Kidney (tissue), 22 donors: ENCODE measurements at places on chromosomes 1 and 21. TPM values are rescaled to one million over a fixed set of nuclear protein-coding genes. Genes with fewer than 3 reads are reported as not detected.

- no peaks in the 10 kb centered on the region for H3K36me3 ChIP-seq
- peak overlapping the region; percentile 59 for H3K4me3 ChIP-seq
- DNase-seq = no peak
- H3K27ac ChIP-seq = peak overlapping the region; percentile 94
Measured at GRCh38 chr1:85199667-85200462, 951 bp downstream of the SYDE2 start.

- H3K4me3 ChIP-seq = no peak overlapping the region
- peaks cover 3% of the 10 kb centered on the region for H3K4me1 ChIP-seq
- H3K27ac ChIP-seq = no peak overlapping the region
Measured at GRCh38 chr1:231045286-231045685, 5.2 kb upstream of the FAM89A start.

- no peak for DNase-seq
- no peak overlapping the region for H3K4me3 ChIP-seq
- H3K4me1 ChIP-seq = no peaks in the 10 kb centered on the region
- H3K27me3 ChIP-seq = no peaks in the 10 kb centered on the region
Measured at GRCh38 chr21:42640486-42640885, 12.9 kb upstream of the PDE9A start.

- H3K27me3 ChIP-seq = no peaks in the 10 kb centered on the region
- no peaks in the 10 kb centered on the region for H3K36me3 ChIP-seq
- no peak overlapping the region for H3K27ac ChIP-seq
- no peak overlapping the region for H3K4me3 ChIP-seq
Measured at GRCh38 chr1:33501309-33501708, 28.9 kb downstream of the ZSCAN20 start.

DNA sequence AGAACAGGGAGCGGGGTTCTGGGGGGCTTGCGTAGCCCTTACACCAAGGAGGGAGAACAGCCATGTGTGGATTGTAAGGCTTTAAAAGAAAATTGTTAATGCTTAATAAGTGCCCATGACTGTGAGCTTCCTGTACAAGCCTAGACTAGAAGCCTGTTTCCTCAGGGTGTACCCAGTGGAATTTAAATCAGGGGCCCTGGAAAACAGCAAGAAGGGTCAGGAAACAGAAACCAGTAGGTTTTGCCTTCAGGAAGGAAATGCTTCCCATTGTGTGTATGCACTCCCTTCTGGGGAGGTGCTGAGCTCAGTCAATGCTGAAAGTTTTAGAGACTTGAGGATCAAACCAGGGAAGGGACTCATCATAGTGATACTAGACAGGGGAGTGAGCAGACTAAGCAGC is 12.7 kb downstream of the UTP11 start:
- H3K36me3 ChIP-seq = peaks cover 32% of the 10 kb centered on the region
- no peak overlapping the region for H3K4me3 ChIP-seq
- DNase-seq = no peak
- no peaks in the 10 kb centered on the region for H3K27me3 ChIP-seq

PATJ gene
- 98.0 TPM for total RNA-seq

DNA sequence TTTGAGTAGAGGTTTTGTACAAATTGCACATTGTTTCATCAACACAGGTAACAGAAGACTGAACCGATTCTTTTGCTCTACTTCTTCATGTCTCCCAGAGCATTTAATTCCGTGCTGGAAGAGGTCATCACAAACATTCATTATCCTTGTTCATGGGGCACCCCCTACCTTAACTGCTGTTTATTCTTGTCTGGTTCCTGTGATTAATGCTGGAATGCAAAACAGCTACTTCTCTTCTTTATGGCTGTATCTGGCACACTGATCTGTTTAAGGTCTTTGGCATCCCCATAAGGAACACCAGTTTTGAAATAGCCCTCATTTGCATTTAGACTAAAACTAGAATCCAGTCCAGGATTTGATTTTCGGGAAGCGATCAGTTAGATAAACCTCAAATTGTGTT is 42.2 kb downstream of the NTNG1 start:
- H3K27ac ChIP-seq = no peak overlapping the region
- no peak overlapping the region for H3K4me3 ChIP-seq
- no peak for DNase-seq

RNU1-1 gene
- 8,605 TPM for total RNA-seq

DNA sequence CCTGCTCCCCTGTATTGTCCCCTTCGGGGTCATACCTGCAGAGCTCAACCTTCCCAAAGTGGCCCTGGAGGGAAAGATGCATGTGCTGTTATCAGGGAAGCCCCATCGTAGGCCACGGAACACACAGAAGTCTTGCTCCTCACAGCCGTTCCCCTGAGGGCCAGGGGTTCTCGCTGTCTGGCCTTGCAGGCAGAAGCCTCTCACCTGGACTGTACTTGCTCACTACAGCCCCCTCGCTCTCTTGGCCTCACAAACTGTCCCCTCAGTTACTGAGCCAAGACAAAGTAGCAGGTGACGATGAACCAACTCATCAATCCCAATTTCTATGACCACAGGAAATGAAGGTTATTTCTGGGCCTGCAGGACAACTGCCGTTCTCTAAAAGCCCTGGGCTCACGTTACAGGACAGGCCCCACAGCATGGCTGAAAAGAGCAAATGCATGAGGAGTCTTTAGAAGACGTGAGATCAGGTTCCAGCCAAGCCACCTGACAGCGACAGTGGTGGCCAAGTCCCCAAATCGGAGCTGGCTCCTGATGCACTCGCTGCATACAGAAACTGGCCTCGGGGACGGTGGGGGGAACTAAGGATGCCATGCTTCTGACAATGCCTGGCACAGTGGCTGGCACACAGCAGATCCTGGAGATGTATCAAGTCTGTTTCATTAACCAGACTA is 95.0 kb downstream of the RAVER2 start:
- H3K4me1 ChIP-seq = no peaks in the 10 kb centered on the region
- no peak overlapping the region for H3K4me3 ChIP-seq
- H3K27ac ChIP-seq = no peak overlapping the region
- peaks cover 8% of the 10 kb centered on the region for H3K36me3 ChIP-seq
- DNase-seq = peak; percentile 46

DNA sequence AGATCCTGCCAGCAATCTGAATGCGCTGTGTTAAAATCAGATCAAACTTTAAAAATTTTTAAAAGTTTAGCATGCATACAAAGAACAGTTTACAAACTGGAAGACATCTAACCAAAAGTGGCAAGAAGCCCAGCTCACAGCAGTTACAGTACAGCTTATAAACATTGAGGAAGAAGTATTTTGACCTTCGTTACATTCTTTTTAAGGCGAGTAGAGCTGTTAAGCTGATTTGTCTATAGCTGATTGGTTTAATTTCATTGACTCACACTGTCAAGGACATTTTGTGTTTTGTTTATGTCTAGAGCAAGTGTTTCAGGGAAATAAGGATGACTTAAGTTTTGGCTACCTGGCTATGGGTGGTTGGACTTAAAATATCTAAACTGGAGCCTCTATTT is 3.0 kb upstream of the PGM1 start:
- no peak for DNase-seq
- no peak overlapping the region for H3K4me3 ChIP-seq
- no peak overlapping the region for H3K27ac ChIP-seq

DNA sequence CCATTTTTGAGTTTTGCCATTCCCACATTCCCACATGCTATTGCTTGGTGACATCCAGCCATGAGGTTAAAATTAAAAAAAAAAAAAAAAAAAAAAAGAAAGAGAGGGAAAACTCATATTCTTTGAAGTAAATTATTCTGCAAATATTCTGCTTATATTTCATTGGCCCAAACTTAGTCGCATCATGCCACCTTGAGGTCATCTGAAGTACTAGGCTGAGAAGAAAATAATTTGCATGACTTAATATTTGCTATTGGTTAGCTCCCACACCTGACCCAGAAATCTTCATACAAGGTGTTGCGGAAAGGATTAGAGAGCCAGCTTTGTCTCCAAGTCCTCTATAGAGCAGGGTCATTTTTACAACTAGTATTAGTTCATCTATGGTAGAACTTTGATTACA is 2206.0 kb downstream of the MRPL39 start:
- H3K27me3 ChIP-seq = no peaks in the 10 kb centered on the region
- no peak overlapping the region for H3K4me3 ChIP-seq
- DNase-seq = no peak
- no peaks in the 10 kb centered on the region for H3K36me3 ChIP-seq

GRCh38 chr1:231139125-231139649 is 22.7 kb upstream of the TRIM67 start:
- H3K4me1 ChIP-seq = peaks cover 8% of the 10 kb centered on the region

USP25 gene
- total RNA-seq = 51.6 TPM

- no peak overlapping the region for H3K27ac ChIP-seq
- no peak for DNase-seq
- no peaks in the 10 kb centered on the region for H3K27me3 ChIP-seq
- peaks cover 7% of the 10 kb centered on the region for H3K4me1 ChIP-seq
- no peak overlapping the region for H3K4me3 ChIP-seq
Measured at GRCh38 chr1:150295476-150295875, 1.8 kb downstream of the MRPS21 start.

GRCh38 chr21:30072496-30072895 is 94.1 kb downstream of the CLDN17 start:
- no peaks in the 10 kb centered on the region for H3K36me3 ChIP-seq
- no peaks in the 10 kb centered on the region for H3K27me3 ChIP-seq
- no peaks in the 10 kb centered on the region for H3K4me1 ChIP-seq
- peak; percentile 43 for DNase-seq

GRCh38 chr21:28899744-28900143 is 92.9 kb downstream of the LTN1 start:
- H3K4me3 ChIP-seq = no peak overlapping the region
- no peaks in the 10 kb centered on the region for H3K36me3 ChIP-seq
- H3K4me1 ChIP-seq = no peaks in the 10 kb centered on the region
- no peaks in the 10 kb centered on the region for H3K27me3 ChIP-seq
- DNase-seq = no peak
- H3K27ac ChIP-seq = no peak overlapping the region

DNA sequence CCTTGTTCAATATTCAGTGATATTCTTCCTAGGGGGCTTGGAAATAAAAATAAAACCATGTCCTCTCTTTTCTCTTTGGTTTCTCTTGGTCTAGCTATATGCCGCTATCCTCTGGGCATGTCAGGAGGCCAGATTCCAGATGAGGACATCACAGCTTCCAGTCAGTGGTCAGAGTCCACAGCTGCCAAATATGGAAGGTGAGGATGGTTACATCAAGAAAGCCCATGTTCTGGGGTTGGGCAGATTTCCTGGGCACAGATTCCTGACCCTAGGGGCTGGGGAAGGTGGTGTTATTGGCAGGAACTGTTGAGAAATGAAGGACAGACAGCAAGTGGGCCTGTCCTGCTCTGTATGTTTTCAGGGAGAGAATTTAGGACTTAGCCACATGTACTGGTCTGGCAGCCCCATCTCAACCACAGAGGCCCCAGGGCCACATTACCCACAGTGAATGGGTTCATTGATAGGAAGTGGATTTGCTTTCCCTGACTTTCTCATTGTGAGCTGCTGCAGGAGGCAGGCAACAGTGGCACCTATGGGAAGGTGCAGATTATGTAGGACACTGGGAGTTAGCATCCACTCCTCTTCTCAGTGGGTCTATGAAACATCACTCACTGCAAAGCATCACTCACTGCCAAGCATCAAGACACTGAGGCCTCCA is 37.4 kb upstream of the HSD17B7 start:
- H3K36me3 ChIP-seq = no peaks in the 10 kb centered on the region
- DNase-seq = no peak
- no peak overlapping the region for H3K27ac ChIP-seq
- H3K4me3 ChIP-seq = no peak overlapping the region

GRCh38 chr1:222557148-222557547 is 9.2 kb upstream of the HHIPL2 start:
- peaks cover 4% of the 10 kb centered on the region for H3K36me3 ChIP-seq
- no peak for DNase-seq
- no peak overlapping the region for H3K4me3 ChIP-seq
- H3K27me3 ChIP-seq = no peaks in the 10 kb centered on the region

DNA sequence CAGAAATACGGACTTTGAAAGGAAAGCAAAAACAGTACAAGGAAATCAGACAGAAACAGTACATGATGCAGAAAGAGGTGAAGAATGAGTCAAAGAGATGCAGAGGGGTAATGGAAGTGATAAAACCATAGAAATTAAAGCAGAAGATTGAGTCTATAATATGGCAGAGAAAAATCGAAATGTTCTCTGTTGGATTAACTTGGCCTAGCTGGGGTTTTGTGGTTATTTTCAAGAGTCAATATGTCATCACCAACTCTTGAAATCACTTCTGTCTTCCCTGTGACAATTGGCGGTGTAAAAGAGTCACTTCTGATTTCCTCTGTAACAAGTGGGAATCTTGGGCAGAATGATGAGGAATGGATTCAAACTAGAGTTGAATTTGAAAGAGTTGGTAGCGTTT is 7.4 kb downstream of the YTHDF2 start:
- H3K4me1 ChIP-seq = peaks cover 18% of the 10 kb centered on the region
- H3K36me3 ChIP-seq = peaks cover 21% of the 10 kb centered on the region
- DNase-seq = no peak
- H3K27ac ChIP-seq = no peak overlapping the region
- no peaks in the 10 kb centered on the region for H3K27me3 ChIP-seq
- H3K4me3 ChIP-seq = no peak overlapping the region

OR2L5 gene
- not detected for total RNA-seq

GRCh38 chr1:167792188-167792565 is 70.4 kb downstream of the MPZL1 start:
- no peak for DNase-seq
- no peak overlapping the region for H3K4me3 ChIP-seq
- peaks cover 6% of the 10 kb centered on the region for H3K36me3 ChIP-seq
- no peaks in the 10 kb centered on the region for H3K27me3 ChIP-seq
- H3K27ac ChIP-seq = no peak overlapping the region

DNA sequence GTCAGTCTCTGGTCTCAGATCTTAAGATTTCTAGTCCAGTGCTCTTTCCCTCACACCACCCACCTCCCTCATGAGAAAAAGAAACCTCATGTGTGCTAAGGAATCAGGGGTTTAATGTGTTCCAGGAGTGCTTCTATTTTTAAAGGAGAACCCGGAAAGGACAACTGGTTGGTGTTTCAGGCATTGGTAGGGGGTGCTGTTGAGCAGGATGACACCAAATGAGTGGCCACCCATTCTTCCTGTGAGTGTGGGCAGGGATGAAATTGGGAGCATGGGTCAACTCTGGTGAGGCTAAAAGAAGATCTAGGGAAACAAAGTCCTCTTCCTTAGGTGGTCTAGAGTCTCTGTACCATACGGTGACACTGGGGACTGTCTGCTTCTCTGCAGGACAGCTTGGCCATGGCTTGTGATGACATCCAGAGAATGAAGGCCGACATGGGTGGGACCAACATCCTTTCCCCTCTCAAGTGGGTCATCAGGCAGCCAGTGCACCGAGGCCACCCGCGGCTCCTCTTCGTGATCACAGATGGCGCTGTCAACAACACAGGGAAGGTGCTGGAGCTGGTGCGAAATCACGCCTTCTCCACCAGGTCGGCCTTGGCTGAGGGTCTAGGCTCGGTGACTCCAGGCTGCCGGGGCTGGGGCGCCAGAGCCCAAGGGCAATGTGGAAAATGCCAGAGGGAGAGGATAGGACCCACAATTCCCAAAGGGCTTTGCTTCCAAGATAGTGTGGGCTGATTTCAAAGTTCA is 39.3 kb downstream of the VWA5B1 start:
- no peaks in the 10 kb centered on the region for H3K27me3 ChIP-seq
- no peak for DNase-seq
- peaks cover 5% of the 10 kb centered on the region for H3K4me1 ChIP-seq
- no peak overlapping the region for H3K27ac ChIP-seq
- H3K36me3 ChIP-seq = no peaks in the 10 kb centered on the region

KCNA2 gene
- 1.3 TPM for total RNA-seq

GRCh38 chr1:210407207-210407886 is 78.6 kb downstream of the HHAT start:
- no peak overlapping the region for H3K4me3 ChIP-seq
- H3K4me1 ChIP-seq = no peaks in the 10 kb centered on the region
- no peaks in the 10 kb centered on the region for H3K36me3 ChIP-seq
- peak; percentile 71 for DNase-seq
- H3K27me3 ChIP-seq = no peaks in the 10 kb centered on the region

CRNN gene
- total RNA-seq = not detected
